Stimulated activated CD8-positive, alpha-beta memory T cell treated with anti-CD3 and anti-CD28 coated beads, Interleukin-4, amount 100 ng/mL, for 48 hours (primary cell): ENCODE measurements at places on chromosomes 5 and 9.
A peak's percentile ranks its signal among the peaks of the same experiment; 100 is the strongest.

DNA sequence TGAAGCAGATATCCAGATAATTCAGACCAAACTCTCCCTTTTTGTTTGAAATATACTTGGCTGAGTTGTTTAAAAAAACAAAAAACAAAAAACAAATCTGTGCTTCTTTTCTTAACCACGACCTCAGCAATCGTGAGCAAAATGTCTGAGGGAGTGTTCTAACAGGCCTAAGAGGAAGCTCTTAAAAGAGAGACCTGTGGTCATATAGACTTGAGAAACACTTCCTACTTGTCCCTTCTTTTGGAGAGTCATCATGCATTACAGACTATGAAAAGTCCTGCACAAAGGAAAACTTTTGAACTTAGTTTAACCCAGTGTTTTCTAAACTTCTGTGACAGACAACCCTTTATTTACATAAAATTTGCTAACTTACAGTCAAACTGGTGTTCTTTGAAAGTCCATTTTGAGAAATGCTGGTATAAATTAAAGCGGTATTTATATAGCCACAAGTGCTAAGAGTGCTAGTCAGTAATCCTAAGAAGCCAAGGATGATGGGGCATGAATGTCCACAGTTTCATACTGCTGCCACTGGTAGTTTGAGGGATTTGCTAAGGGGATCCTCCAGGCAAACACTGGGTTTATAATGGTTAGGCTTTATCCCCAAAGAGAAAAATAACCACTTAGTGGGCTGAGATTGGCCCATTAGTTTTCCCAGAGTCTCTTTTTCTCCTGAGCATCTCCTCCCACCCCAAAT lies 199.8 kb downstream of the LRRC70 start:
- DNase-seq, result no peak

DNA sequence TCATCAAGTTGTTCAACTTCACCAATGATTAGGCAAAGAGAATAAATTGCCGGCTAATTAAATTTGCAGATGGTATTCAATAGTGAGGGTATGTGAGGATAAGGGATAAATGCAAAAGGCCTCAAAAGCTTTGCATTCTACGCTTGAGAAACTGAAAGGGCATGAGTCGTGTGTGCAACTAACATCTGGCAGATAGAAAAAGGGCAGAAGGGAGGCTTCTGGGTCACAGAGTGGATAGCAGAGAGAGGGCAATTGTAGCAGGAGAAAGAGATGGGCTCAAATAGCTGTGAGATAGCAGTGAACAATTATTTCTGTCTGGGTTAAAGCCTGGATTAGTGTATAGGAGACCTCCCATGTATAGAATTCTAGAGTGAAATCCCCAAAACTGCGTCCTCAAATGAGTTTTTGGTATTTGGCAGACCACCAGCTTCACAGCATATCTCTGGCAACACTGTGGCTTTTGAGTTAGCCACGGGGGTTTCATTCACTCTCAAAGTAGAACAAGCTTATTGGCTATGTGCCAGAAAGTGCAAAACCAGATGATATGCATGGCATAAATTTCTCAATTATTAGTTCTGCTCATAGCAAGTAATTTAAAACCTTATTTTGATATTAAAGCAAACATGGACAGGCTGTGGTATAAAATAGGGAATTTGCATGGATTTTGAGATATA lies 586.3 kb downstream of the BRINP1 start:
- no peak for DNase-seq

DNA sequence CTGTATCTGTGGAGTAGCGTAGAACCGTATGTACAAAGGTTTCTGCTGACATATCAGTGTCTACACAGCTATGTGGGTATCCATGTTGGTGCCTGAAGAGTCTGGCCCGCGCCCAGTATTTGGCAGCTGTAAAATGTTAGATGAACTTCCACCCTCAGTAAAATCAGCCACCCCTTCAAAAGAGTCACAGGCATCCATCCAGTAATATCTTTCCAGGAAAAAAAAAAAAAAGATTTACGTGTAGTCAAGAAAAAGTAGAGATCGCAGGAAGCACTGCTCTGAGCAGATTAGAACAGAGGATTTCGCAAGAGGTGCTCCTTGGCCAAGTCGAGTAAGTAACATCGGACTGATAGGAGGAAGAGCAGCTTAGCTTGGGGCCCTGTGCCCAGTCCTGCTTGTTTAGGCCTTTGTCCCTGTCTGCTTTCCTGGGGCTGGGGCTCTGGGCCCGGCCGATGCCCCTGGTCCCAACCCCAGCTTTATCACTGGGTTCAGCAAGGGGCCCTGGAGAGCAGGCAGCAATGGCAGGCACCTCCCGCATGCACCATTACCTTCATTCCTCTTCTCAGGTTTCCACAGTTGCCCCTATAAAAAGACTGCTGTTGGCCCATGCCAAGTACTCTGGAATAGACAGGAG lies 21.2 kb downstream of the DAPK1 start:
- DNase-seq, result no peak

GRCh38 chr5:751496-751895 lies 33.0 kb downstream of the ZDHHC11B start:
- DNase-seq, result peak; percentile 11

DNA sequence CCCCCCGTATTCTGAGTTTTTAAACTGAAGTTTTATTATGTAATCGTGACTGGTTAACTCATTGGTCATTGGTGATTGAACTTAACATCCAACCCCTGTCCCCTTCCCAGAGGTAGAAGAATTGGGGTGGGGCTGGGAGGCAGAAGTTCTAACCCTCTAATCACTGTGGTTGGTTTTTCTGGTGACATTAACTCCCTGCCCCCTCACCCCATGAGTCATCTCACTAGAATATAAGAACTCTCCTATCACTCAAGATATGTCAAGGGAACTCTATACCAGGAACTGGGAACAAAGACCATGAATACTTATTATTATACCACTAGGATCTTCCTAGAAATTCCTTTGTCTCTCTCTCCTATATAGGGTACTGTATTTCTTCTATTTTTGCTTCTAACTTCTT lies 52.3 kb upstream of the CAVIN4 start:
- no peak for DNase-seq

- DNase-seq, result no peak
These were observed 307.0 kb downstream of the CWC27 start for GRCh38 chr5:65075623-65076250.

- DNase-seq, result no peak
These were observed 341.4 kb downstream of the RAB3C start for GRCh38 chr5:58924306-58924705.

DNA sequence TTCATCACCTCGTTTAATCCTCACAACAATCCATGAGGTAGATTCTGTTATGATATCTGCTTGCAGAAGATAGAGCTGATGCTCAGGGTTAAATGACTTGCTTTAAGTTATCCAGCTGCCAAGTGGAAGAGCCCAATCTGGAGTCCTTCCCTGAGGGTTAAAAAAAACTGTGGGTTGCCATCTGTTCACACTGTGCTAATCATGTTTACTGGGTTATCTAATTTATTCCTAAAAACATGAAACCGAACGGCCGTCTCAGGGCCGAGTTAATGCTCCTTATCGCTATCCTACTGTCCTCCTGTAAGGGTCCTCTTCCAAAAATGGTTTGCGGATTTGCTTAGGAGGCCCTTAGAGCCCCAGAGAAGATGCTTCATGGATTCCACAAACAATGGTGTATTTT lies 153.3 kb downstream of the YIPF5 start:
- DNase-seq, result no peak

DNA sequence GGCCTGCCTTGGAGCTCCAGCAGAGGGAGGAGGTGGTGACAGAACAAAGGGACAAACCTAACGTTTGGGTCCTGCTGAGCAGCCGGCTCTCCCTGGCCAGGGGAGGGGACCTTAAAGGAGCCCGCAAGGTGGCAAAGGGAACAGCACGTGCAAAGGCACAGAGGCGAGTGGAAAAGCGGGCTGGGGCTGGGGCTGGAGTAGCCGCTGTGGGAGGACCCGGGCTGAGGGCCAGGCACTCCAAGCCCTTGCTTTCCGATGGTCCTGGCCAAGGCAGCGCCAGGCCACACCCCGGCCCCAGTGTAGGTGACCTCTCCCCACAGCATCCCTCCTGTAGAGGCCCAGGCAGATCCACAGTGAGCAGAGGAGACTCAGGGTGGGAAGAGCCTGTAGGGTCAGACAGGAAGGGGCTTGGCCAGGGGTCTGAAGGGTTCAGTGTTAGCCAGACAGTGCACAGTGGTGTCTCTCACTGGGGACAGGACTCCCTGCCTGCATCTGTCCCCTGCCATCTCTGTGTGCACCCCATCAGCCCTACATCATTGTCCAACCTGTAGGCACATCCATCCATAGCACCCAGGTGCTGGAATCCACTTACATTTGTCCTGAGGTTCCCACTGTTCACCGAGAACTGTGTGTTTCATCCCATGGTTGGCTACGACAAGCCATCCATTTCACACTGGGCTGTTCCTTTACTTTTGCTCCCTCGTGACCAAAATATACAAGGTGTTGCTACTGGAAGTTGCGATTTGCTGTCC lies 77.0 kb downstream of the NEK6 start:
- DNase-seq, result no peak

DNA sequence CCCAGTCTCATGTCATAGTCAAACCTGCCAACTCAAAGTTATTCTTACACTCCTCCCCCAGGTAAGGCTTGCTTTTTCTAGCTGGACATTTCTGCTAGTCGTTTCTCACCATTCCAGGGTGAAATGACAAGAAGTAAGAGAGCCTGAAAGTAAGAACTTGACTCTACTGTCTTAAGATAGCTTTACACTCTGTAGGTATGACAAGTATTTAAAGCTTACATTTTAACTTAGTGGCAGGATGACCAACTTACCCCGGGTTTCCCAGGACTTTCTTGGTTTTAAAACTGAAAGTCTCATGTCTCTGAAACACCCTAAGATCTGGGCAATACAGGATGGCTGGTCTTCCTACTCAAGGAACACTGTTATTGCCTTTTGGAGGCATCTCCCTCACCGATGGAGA lies 67.5 kb upstream of the PIK3R1 start:
- no peak for DNase-seq

- no peak for DNase-seq
These were observed 11.7 kb downstream of the MAP3K1 start for GRCh38 chr5:56827049-56827448.

DNA sequence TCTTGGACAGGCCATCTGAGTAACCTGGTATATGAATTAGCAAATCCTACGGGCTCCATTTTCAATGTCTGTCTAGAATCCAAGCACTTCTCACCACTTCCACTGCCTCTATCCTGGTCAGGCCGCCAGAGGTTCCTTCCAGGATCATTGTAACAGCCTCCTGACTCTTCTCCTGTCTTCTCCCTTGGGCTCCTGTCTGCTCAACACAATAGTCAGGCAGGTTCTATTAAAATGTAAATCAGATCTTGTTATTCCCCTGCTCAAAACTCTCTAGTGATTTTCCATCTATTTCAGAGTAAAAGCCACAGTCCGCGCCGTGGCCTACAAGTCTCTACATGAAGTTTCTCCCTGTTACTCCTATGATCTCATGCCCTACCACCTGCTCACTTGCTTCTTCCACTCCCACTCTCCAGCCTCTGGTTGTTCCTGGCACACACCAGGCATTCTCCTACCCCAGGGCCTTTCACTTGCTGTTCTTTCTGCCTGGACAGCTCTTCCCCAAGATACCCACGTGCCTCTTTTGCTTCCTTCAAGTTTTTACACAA lies 21.7 kb downstream of the ZNF366 start:
- no peak for DNase-seq

GRCh38 chr5:18202164-18202563 lies 567.9 kb downstream of the TAF11L14 start:
- no peak for DNase-seq

GRCh38 chr9:115038178-115038577 lies 79.8 kb downstream of the TNC start:
- no peak for DNase-seq

GRCh38 chr9:134010310-134011173 lies 14.7 kb upstream of the BRD3OS start:
- no peak for DNase-seq

DNA sequence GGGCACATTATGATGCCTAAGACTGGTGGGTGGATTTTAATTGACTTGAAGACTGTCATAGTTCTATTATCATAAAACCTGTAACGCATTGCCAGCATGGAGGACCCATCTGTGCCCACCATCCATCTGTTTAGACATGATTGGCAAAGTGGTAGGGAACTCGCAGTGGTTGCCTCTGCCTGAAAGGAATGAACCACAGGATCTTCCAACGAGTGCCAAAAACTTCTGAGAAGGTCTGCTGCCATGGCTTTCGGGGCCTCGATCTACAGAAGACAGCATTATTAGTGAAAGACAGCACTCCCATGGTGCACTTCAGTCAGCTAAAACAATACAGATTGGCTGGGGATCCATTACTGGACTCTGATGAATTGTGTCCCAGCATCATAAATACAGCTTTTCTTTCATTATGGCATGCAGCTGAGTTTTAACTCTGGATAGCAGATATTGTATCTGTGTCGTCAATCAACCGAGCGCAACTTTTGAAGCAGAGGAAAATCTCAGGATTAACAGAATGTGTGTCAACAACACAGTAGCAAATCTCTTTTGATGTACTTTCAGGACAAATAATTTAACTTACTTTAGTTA lies 74.3 kb downstream of the ZDHHC21 start:
- DNase-seq, result no peak

DNA sequence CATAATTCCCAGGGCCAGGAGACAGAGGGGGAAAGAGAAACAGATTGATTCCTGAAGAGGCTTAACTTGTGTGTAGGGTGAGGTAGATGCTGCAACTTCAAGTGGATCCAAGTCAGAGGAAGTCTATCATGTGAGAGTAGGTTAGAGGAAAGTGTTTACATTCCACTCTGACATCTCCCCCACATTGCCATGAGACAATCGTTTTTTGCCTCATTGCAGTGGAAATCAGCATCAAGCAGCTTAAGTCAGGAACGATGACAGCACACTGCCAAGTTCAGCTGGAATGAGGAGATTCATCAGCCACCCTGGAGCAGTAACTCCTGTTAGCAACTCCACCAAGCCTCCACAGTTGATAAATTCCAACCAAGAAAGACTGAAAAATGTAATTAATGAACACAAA lies 689.7 kb upstream of the MEF2C start:
- no peak for DNase-seq

DNA sequence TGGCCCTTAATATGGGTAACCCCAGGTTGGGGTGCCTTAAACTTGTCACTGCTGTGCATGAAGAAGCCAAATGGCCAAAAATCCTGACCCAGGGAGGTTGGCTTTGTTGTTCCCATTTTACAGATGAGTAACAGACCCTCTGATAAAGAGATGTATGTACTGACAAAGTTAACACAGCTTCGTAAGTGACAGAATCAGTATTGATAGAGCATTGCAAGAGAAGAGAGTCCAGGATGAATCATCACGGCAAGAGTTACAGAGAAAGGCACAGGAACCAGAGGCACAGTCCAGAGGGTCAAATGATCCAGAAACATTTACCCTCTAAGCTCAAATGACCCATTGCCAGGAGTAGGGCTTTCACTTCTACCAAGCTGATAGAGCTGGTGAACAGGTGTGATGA lies 103.8 kb upstream of the SMC2 start:
- DNase-seq, result no peak

DNA sequence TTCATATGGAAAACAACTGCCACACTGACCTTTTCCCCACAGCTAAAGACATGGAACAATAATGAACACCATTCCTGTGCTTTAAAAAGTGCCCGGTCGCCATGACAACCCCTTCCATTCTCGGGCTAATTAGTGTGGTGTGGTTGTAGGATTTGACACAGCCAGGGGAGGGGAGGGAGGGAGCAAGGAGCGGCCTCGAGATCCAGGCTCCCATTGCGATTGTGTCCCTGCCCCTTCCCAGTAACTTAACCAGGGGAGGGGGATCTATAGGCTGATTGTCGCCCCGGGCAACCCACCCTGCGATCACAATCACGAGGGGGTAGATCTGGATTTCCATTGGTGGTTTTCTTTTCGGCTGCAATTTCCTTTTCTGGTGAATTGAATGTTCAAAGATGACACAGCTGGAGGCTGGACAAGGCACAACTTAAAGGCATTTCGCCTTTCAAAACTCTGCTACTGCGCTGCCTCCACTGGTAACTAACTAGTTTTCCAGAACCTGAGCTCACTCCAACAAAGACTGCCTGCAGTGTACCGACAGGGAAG lies 96.7 kb upstream of the RETREG1 start:
- DNase-seq, result no peak
